ENCODE measurements at places on chromosomes 6 and 20.
A peak's percentile ranks its signal among the peaks of the same experiment; 100 is the strongest.

DNA sequence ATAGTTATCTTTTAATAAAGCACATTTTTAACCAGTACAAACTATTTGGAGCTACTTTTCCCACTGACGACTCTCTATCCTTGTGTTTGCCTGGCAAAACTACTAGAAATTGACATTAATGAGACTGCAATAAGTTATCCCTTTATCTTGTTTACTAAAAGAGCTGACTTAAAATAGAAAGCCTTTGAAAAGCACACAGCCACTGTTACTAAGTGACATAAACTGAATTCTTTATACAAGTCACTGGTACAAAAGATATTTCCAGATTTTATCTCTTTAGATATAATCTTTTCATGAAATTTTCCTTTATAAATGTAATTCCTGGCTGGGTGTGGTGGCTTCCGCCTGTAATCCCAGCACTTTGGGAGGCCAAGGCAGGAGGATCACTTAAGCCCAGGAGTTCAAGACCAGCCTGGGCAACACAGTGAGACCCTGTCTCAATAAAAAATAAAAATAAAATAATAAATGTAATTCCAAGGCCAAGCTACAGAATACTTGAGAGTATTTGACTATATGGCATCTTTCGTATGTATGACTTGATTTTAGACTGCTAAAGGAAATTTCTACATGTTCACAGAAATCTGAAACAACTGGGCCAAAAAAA lies 9.5 kb downstream of the MBOAT1 start:
- no peak for DNase-seq

- DNase-seq: no peak
These were observed 784.2 kb downstream of the KIF16B start for GRCh38 chr20:15789079-15789478.

- no peak for DNase-seq
These were observed 246.3 kb upstream of the RREB1 start for GRCh38 chr6:6861351-6861894.

- peak; percentile 58 for DNase-seq
These were observed 15.2 kb downstream of the DSE start for GRCh38 chr6:116385921-116386320.

DNA sequence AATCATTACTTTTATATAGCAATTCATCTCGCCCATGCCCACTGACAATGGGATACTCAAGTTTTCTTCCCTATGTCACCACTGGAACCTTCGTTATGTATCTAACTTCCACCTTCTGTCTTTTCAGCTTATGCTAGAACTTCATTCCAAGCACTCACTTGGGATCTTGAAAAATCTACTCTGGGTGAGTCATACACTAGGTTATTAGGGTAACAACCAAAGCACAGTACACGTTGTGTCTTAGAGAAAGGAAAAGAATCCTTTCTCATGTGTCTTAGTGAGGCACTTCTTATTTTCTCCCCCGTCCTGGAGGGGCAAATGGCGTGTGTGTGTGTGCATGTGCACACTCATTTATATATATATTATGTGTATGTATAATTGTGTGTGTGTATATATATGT lies 18.3 kb upstream of the FAM162B start:
- peak; percentile 14 for DNase-seq

DNA sequence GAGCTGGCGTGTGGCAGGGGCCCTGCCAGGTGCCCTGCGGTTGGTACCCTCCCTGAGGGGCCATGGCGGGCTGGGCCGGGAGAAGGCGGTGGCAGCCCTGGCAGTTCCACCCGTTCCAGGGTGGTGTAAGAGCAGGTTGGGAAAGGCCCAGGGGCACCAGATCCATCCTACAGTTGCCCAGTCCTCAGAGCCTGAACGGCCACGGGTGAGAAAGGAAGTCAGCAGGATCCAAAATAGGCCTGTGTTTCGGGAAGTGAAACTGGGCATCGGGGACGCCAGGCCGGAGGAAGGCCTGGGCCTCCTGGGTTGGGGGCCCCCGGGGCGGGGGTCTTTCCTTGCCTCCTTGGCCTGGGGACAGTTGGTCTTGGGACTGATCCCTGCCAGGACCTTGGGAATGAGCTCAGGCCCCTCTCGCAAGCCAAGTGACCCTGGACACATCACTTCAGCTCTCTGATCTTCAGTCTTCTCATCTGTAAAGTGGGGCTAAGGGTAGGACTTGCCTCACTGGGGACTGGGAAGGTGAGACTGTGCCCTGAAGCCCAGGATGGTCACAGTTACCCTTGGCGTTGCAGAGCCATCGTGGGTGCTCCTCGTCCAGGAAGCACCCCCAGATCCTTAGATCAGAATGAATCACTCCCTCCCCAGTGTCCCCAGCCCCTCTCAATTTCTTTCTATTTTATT lies 18.1 kb upstream of the NOL4L start:
- no peak for DNase-seq

DNA sequence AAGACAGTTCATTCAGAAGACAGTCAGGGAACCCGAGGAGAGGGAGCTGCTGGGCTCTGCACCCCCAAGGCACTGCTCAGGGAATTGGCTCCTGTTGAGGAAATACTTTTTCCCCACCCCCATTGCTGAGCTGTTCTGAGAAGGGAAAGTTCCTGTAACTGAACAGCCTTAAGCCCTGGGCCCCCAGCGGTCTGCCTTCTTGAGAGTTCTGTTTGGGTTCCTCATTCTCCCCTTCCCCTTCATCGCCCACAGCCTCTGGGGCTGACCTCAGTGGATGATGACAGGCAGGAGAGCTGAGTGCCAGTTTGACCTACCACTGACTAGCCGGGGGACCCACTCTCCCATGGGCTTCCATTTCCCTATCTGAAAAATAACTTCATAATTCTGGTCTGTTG lies 10.7 kb downstream of the HCK start:
- DNase-seq: no peak

DNA sequence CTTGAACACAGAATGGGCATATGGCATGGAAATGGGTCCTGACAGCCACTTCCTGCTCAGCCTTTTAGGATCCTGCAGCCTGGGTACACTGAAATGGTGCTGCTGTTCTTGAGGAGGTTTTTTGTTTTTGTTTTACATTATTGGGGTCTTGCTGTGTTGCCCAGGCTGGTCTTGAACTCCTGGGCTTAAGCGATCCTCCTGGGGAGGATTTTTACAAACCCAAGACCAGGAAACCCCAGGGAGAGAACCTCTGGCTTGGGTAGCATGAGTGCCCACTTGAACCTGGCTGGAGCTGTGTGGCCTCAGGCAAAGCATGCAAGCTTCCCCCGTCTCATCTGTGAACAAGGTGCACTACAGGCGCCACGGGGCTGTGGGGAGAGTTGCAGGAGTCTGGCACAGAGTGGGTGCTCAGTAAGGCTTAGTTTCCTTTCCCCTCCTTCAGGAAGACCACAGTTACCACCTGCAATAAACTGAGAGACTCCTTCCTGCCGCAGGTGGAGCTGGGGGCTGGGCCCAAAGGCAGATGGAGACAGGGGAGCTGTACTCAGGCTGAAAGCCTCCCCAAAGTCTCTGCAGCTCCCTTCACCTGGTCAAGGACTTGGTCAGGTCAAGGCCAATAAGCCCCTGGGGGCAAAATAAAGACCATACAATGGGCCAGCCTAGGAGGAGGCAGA lies 1.8 kb downstream of the SLA2 start:
- DNase-seq: no peak

DNA sequence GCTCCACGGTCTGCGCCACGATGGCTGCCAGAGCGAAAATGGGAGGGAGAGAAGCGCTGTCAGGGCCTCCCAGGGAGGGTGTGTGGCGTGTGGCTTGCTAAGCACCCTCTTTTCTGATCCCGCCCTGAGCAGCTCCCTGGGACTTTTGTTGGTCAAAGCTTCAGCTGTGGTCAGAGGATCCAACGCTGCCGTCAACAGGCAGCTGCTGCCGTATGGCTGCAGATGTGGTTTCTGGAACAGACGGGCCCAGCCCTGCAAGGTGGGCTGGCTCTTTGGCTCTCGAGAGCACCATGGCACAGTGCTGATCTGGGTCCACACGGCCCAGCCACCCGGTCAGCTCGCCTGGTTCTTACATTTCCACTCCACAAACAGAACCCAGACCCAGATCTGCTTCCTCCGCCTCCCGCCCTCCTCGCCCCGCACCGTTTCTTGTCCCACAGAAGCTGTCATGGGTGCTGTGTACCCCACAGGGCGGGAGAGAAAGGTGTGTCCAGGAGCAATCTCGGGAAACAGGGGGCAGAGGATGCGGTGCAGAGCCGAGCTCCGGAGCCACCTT lies 86.0 kb upstream of the BHLHE23 start:
- DNase-seq: no peak

DNA sequence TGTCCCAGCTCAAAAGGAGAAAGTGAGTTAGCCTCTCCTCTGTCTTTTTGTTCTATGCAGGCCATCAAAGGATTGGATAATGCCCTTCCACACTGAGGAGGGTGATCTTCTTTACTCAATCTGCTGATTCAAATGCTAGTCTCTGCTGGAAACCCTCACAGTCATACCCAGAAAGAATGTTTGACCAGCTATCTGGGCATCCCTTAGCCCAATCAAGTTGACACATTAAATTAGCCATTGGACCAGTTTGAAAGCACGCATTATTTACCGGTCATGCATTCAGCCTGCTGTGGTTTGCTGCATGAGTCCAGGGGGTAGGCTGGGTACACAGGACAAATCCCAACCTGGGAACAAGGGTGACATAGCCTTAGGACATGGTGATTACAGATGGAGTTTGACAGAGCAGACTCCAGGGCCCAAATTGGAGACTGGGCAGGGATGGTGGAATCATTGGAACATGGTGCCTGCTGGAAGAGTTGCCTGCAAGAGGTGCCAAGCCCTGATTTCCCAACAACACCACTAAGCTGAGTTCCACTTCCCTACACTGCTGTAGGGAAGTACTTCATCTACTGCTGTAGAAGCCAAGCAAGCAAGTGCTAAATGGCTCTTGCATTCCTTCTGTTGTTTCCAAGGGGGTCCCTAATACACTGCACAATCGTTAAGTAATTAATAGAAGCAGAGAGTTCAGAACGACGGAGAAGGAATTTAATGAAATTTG lies 87.7 kb downstream of the RNF182 start:
- DNase-seq: no peak

- peak; percentile 77 for DNase-seq
These were observed 14.3 kb downstream of the PSMB9 start for GRCh38 chr6:32868257-32868788.

DNA sequence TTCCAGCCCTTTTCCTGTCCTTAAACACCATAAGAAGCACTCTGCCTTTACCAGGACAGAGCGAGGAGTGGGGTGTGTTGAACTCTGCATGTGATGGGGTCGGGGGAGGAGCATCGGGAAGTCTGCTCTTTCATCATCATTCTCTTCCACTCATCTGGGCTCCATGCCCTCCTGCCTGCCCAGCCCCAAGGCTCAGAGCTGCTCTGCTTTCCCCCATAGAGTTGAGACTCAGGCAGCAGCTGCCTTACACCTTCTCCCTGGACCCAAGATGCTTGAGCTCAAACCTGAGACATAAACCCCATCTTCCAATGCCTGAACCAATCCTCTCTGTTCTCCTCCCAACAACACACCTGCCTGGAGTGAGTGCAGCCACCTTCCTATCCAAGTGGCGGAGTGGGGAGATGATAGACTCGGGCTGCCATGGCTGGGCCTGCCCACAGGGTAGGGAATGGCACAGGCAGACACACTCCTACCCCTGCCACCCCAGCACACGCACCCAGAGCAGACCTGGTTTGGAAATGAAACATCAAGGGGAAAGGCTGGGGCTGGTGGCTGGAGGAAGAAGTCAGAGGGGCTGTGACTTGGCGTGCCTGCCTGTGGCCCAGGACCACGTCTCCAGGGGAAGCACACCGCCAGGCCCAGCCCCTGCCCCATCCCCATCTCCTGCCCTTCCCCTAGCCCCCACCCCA lies 28.4 kb downstream of the TFEB start:
- peak; percentile 72 for DNase-seq

Data from fibroblast of lung (primary cell).